Neural progenitor cell (in vitro differentiated cells): ENCODE measurements at places on chromosomes 2 and 18. TPM values are rescaled to one million over a fixed set of nuclear protein-coding genes. Genes with fewer than 3 reads are reported as not detected.

DNA sequence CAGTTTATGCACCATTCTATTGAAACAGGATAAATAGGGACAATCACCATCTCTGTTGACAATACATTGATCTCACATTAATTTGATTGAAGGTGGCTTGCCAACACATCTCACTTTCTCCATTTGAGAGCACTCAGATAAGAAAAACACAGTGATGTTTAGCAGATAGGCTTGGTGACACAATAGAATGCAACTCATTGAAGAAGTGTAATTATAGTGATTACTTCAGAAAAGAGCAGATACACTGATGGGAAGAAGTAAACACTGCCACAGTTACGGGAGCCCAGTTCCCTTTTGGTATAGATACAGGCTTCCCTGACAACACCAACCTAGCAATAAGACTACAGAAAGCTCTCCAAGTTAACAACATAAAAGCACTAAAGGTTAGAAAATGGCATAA is 89.1 kb downstream of the FIGN start:
- H3K27me3 ChIP-seq: no peaks in the 10 kb centered on the region
- H3K27ac ChIP-seq: peak overlapping the region; percentile 77
- no peak for DNase-seq
- no peaks in the 10 kb centered on the region for H3K36me3 ChIP-seq
- H3K4me3 ChIP-seq: no peak overlapping the region

DNA sequence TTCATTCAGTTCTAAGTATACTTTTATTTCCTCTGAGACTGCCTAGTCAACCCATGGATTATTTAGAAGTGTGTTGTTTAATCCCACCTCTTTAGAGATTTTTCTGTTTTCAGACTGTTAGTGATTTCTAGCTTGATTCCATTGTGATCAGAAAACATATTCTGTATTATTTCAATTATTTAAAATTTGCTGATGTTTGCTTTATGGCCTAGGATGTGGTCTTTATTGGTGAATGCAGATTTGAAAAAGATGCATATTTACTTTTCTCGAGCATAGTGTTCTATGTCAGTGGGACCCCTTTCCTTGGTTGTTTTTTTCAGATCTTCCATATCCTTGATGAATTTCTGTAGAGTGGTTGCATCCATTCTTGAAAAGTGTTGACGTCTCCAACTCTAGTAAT is 487.2 kb upstream of the HS6ST1 start:
- H3K4me3 ChIP-seq: no peak overlapping the region
- peaks cover 5% of the 10 kb centered on the region for H3K4me1 ChIP-seq
- H3K27ac ChIP-seq: no peak overlapping the region
- H3K36me3 ChIP-seq: peaks cover 3% of the 10 kb centered on the region
- H3K27me3 ChIP-seq: no peaks in the 10 kb centered on the region
- no peak for DNase-seq

GRCh38 chr2:38793511-38793910 is 15.5 kb downstream of the GEMIN6 start:
- H3K27ac ChIP-seq: no peak overlapping the region
- no peak overlapping the region for H3K4me3 ChIP-seq
- no peak for DNase-seq
- no peaks in the 10 kb centered on the region for H3K36me3 ChIP-seq
- no peaks in the 10 kb centered on the region for H3K27me3 ChIP-seq

DNA sequence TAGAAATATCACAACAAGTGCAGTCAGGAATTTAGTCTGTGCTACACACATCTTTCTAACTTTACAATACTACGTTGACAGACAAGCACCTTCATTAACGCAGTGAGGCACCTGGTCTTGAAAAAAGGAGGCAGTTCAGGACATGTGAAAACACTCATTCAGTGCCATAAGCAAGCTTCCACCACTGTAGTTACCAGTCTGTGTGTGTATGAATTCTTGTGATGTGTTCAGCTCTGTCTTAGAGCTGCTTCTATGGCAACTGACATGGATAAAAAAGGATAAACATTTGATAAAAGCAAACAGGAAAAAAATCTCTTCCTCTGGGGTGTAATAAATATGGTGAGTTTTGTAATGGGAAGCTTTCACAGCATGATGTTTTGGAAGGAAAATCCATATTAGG is 623.8 kb upstream of the NXPH2 start:
- H3K36me3 ChIP-seq: no peaks in the 10 kb centered on the region
- no peaks in the 10 kb centered on the region for H3K27me3 ChIP-seq
- no peak for DNase-seq
- no peaks in the 10 kb centered on the region for H3K4me1 ChIP-seq
- no peak overlapping the region for H3K27ac ChIP-seq

- DNase-seq: peak; percentile 16
- peaks cover 14% of the 10 kb centered on the region for H3K27me3 ChIP-seq
- no peak overlapping the region for H3K4me3 ChIP-seq
- peaks cover 50% of the 10 kb centered on the region for H3K4me1 ChIP-seq
Observed at GRCh38 chr18:8217051-8217564, 392.1 kb upstream of the RAB12 start.

DNA sequence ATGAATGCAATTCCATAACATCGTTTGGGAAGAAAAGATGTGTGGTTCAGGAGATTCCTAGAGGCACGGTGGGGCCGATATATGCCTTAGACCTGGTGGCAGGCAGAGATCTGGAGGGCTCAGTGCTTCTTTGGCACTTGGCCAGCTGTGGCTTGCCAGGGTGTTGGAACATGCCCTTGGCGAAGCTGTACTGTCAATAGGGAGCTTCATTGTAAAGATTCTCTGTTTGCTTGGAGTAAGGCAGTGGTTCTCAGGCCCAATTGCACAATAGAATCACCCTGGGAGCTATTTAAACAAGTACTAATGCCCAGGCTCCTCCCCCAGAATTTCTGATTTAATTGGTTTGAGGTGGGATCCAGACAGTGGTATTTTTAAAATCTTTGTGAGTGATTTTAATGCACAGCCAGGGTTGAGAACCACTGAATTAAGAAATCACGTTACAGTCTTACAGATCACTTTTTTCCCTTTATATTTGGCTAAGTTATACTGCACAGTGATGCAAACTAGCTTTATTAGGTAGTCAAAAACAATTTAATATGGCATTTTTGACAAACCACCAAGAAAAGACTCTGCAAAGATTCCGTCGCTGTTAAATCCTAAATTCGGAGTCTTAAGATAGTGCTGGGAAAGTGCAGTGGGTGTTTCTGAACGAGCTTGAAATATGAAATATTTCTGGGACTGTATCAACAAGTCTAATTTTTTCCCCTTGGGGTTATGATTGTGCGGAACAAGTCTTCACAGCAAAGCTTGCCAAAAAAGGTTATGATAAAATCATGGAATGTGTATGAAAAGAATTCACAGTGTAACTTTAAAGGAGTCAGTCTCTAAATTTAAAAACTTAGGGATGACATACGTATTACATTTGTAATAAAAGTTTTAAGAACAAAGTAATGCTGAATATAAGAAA is 78.0 kb downstream of the CRIM1 start:
- no peak overlapping the region for H3K4me3 ChIP-seq

- peaks cover 12% of the 10 kb centered on the region for H3K4me1 ChIP-seq
- no peaks in the 10 kb centered on the region for H3K27me3 ChIP-seq
Observed at GRCh38 chr18:59323931-59324622, 5.6 kb upstream of the CPLX4 start.

GRCh38 chr18:56489893-56490292 is 148.5 kb downstream of the TXNL1 start:
- H3K27ac ChIP-seq: no peak overlapping the region
- H3K4me1 ChIP-seq: no peaks in the 10 kb centered on the region
- DNase-seq: no peak
- no peaks in the 10 kb centered on the region for H3K27me3 ChIP-seq
- no peak overlapping the region for H3K4me3 ChIP-seq

The DPP4 gene
- total RNA-seq: 0.12 and 0.49 TPM in 2 replicates

The CNDP1 gene
- total RNA-seq: not detected in 2 replicates

The STPG4 gene
- not detected in 2 replicates for total RNA-seq

The CCDC150 gene
- 56.1 and 69.4 TPM in 2 replicates for total RNA-seq

The STON1 gene
- 36.7 and 51.7 TPM in 2 replicates for total RNA-seq
